ENCODE measurements at places on chromosomes 12 and 14.

DNA sequence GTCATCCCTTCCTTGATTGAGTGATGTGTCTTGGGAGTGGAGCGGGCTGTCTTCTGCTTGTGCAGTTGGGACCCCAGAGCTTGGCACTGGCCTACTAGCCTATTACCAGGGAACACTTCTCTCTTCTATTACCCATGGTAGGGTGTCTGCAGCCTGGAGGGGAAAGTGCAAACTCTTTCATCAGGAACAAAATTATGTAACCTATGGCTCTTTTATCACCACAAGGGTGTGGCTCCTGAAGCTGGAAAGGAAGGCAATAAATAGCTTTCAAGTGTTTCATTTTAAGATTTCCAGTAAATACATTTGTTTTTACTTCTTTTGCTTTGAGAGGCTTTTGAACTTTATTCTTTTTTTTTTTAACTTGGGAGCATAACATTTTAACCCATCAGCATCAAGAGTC is 349.7 kb upstream of the FAR2 start:
- DNase-seq = peak; percentile 39

- no peak for DNase-seq
These were observed 112.2 kb downstream of the SLC16A7 start for GRCh38 chr12:59708064-59708463.

DNA sequence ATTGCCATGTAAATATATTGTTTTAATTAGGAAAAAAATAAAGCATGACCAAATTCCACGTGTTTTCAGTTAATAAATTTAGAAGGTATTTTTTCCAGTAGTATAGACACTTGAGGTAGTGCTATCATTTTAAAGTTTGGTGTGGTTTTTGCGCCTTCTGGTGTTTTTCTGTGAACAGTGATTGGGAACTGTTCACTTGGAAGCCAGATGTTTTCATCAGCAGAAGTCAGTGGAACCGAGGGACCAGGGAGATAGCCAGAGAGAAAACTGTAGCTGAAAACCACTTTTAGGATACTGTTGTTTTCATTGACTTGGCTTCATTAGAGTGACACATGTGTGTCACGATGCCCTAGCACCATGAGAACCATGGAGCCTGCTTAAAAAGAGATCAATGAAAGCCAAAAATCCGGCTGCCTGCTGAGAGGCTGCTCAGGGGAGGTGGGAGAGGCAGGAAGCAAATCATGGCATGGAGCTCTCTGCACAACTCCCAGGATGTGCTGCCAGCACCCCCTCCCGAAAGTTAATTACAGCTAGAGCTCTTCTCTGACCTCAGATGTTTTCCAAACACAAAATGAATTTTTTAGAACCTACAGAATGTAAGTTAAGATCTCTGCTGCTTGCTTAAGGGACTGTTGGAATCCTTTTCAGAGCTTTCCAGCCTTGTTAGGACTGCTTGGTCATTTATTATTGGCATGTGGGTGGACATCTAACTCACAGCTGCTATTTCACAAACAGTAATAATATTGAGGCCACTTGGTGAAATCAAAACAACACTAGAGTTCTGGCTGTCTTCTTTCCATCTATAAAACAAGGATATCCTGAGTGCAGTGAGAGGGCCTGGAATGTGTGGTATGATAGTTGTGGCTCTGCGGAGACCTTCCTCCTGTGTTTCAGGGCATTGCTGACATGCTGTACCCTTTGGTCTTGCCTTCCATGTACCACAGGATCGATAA is 192.3 kb downstream of the ANO4 start:
- no peak for DNase-seq

GRCh38 chr12:98939350-98939749 is 294.3 kb downstream of the APAF1 start:
- DNase-seq = no peak

GRCh38 chr14:86373886-86374285 is 843.9 kb downstream of the FLRT2 start:
- DNase-seq = no peak

- DNase-seq = no peak
These were observed 43.5 kb downstream of the KCTD10 start for GRCh38 chr12:109433618-109434017.

DNA sequence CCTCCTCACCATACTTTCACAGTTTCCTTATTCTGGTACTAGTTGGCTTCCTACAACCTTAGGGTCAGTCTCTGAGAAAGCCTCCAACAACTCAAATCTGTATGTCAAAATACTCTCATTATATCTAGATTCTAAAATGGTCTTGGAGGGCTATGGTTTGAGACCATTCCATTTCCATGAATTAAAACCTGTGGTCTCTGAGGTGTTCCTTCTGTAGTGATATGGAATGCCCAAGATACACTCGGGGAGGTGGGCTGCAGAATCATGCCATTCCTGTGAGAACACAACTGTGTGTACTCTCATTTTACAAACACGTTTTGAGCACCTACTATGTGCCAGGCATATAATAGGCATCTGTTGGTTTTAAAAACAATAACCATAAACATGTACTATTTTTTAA is 74.0 kb downstream of the FERMT2 start:
- DNase-seq = no peak

DNA sequence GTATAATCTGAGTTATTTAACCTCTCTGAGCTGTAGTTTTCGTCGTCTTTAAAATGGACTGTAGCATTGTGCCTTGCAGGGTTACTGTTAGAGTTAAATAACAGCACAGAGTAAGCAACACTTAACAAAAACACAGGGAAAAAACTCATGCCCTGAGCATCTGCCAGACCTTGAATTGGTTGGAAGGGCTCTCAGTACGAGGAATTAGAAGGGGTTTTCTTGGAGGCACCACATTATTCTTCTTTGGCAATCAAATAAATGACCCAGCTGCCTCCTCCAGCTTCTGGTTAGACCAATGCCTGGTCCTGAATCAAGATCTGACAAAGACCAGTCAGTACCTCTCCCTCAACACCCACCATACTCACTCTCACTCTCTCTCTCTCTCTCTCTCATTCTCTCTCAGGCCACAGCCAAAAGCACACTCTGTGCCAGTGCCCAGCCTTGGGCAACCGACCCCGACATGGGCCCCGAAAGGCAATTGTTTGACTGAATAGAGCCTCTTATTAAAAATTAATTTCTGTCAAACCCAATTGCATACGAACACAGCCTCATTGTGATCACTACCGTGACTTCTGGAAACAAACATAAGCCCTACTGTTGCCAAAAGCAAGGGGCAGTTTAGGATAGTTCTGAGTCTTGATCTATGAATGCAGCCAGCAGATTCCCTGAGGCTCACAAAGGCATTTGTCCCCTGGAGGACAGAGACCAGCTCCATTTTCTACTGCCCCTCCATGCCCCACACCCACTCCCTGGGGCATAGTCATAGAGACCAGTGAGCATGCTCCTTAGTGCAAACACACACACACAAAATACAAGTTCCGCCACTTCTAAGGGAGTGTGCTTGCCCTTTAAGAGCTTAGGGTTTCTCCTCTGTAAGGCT is 23.9 kb downstream of the DUSP6 start:
- no peak for DNase-seq

DNA sequence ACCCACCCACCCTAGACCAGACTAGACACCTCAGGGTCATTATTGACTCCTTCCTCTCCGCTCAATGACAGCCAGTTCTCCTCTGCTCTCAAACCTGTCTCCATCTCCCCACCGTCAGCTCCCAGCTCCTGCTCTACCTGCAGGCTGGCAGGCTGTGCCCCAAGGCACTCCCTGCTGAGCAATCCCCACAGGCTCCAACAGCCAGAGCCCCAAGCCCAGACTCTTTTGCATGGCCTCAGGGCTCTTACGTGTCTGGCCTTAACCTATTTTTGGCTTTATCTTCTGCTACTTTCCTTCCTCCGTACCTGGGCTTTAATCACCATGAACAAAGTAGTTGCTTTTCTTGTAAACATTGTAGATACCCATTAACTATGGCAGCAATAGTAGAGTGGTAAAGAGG is 162.9 kb upstream of the PRMT8 start:
- no peak for DNase-seq

GRCh38 chr12:49882851-49883464 is 20.7 kb downstream of the FAIM2 start:
- no peak for DNase-seq

DNA sequence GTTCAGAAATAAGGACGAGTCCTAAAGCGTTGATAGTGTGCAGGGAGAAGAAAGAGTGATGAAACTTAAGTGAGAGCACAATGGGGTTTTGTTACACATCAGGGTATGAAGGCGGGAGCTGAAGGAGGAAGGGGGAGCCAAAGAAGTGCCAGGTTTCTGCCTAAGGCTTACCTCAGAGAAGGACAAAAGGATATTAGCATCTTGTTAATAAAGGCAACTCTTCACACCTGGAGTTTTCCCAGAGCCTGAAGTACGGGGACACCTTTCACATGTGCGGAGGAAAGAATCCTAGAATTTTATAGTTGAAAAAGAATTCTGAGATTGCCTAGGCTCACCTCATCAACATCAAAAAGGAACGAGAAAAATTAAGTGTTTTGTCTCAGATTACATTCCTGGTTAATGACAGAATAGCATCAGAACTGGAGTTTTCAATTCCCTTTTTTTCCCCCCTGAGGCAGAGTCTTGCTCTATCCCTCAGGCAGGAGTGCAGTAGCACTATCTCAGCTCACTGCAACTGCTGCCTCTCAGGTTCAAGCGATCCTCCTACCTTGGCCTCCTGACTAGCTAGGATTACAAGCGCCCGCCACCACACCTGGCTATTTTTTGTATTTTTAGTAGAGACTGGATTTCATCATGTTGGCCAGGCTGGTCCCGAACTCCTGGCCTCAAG is 2.2 kb upstream of the SAV1 start:
- DNase-seq = no peak

- DNase-seq = no peak
These were observed 672.9 kb downstream of the BCL11B start for GRCh38 chr14:98599082-98599481.

DNA sequence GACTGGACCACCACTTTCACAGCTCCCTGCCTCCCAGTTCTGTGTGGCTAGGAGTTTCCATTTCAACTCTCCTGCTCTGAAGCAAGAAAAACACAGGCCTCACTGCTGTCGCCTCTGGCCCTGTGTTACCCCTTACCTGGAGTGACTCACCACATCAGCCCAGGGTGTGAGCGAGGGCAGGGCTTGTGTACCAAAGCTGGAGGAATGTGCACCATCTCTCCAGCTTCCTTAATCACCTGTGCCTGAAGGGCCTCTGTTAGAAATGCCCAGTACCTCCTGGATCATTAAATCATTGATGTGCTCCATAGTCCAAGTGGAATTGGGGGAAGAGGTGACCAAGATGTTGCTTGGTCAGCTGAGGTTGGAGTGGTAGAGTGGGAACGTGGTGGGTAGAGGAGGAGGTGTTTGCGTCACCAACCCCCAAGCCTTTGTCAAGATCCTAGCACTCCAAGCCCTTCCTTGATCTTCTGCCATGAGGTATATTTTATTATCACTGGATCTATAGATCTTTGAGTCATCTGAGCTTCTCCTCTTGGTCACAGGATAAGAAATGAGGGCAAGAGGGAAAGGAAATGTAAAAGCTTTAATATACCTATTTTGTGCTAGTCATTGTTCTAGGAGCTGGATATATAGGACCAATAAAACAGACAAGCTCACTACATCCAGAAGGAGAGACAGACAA is 51.3 kb downstream of the SSPN start:
- DNase-seq = no peak

DNA sequence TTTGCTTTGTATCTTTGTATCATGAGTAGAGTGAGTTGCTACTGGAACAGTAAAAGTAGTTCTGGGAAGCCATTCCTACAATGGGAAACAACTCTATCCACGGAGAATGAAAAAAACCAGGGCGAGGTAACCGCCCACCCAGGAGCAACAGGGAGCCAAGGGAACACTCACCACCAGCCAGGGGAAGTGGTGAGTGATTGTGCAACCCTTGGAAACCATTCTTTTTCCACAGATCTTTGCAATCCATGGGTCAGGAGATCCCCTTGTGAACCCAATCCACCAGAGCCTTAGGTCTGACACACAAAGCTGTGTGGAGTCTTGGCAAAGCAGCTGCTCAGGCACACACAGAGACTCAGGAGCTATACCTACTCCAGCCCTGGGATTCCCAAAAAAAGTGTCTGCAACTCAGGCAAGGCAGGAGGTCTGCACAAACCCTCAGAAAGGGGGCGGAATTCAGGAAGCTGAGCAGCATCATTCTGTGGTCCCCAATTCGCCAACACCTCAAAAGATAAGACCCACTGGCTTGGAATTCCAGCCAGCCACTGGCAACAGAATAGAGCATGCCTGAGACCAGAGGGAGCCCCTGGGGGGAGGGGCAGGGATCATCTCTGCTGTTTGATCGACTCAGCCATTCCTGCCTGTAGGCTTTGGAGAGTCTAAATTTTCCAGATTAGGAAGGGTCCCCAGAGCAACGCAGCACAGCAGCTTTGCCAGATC is 52.1 kb upstream of the PPFIA2 start:
- DNase-seq = peak; percentile 51

DNA sequence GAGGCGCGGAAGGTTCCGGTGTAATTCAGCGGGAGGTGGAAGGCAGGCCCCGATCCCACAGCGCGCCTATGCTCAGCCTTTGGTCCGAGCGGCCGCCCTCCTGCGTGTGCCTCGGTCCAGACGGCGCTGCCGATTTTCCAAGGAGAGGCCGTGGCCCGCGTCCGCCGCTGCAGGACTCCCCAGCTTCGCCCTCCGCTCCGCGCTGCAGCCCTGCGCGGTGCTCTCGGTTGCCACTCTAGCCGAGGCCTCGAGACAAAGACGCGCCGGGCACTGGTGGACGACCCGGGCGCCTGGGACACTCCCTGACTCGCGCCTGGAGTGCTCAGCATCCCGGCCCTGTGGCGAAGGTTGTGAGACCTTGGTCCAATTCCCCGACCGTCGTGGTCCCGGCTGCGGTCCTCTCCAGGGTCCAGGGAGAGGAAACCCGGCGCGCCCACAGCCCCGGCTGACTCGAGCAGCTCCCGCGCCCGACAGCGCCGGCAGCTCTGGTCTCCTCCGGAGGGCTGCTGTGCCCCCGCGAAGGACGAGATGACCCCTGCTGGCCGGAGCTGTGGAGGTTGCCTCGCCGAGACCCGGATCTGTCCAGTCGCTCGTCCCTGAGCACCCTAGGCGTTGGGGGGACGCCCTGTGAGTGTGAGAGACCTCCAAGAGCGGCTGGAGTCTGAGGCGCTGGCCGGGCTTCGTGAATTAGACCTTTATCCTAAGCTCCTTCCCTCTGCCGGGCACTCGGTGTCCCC is 6.5 kb downstream of the HOXC12 start:
- DNase-seq = no peak

DNA sequence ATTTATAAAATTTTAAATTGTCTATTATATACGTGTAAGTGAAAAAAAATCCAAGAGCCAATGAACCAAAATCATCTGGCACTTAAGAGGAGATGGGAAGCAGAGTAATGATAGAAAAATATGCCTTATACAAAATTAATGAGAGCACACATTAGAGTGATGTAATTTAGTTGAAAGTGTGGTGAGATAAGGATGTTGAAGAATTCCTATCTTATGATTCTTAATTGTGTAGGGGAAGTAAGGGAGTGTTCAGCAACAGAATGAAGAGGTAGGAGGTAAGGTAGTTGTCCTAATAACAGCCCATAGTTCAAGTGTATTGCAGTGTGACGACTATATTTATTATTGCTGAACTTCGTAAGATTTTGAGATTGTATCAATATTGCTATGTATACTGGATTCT is 843.4 kb upstream of the FLRT2 start:
- DNase-seq = no peak

DNA sequence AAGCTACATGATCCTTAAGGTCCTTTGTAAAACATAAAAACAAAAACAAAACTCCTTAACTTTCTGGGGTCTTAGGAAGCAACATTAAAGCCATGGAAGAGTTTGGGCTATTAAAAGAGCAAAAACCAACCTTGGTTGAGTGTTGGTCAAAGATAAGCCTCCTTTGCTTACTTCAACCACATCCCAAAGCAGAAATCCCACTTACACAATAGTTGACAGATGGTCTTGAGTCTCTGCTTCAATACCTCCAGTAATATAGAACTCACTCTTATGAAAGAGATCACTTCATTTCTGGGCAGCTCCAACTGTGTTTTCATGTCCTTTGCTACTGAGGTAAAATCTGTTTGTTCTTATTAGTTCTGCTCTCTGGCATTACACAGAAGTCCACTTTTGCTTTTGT is 125.8 kb downstream of the SLC38A4 start:
- DNase-seq = no peak
